Esophagus muscularis mucosa (tissue), 4 donors: ENCODE measurements at places on chromosomes 2 and 18. TPM values are rescaled to one million over a fixed set of nuclear protein-coding genes. Genes with fewer than 3 reads are reported as not detected.

DNA sequence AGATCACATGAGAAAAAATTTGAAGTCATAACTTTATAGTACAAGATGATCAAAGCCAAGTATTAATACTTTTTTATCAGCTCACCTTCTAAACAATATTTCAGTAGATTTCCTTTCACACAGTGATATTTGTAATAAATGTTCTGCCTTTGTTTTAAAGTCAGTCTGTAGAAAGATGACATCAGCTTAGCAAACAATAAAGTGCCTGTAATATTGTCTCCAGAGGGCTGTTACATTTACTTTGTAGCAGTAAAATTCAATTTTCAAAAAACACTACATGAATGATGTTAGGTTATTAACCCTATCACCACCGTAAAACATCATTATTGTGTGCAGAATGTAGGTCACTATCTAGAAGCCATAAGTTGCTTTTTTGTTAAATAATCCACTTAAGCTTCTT lies 49.6 kb downstream of the ZEB2 start:
- H3K4me3 ChIP-seq, result no peak overlapping the region
- H3K36me3 ChIP-seq, result no peaks in the 10 kb centered on the region
- no peak overlapping the region for H3K27ac ChIP-seq
- no peaks in the 10 kb centered on the region for H3K27me3 ChIP-seq
- peaks cover 11% of the 10 kb centered on the region for H3K4me1 ChIP-seq

DNA sequence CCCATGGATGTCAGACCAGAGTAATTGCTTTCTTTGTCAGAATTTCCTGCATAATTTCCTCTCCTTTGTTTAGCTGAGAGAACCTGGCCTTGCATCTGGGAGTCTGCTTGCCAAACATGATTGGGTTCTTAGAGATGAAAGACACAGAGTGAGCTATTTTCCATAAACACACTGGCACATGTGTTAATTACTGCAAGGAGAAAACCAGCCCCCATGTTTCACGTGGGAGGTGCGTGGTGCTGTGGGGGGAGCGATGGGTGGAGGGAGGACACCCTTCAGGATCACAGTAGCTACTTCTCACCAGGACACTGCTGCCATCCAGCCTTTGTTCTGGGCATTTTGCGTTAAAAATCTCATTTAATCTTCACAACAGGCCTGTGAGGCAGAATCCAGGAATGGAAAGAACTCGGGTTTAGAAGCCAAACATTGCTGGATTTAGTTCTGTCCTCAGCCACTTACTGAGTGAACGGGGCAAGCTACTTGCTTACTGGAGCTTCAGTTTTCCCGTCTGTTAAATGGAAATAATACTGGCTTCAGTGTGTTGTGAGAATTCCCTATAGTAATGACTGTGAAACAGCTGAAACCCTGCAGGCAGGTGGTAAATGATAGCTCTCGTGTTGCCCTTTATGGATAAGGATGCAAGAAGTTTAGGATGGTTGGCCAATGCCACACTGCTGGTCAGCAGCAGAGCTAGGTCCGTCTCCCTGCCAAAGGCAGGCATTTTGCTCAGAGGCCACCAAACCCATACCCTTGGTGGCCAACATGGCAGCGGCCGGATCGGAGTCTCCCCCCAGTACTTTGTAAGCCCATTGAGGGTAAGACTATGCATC lies 100.1 kb upstream of the ASAP2 start:
- peaks cover 29% of the 10 kb centered on the region for H3K4me1 ChIP-seq
- no peak overlapping the region for H3K4me3 ChIP-seq
- H3K36me3 ChIP-seq, result no peaks in the 10 kb centered on the region
- H3K27ac ChIP-seq, result no peak overlapping the region
- no peaks in the 10 kb centered on the region for H3K27me3 ChIP-seq

DNA sequence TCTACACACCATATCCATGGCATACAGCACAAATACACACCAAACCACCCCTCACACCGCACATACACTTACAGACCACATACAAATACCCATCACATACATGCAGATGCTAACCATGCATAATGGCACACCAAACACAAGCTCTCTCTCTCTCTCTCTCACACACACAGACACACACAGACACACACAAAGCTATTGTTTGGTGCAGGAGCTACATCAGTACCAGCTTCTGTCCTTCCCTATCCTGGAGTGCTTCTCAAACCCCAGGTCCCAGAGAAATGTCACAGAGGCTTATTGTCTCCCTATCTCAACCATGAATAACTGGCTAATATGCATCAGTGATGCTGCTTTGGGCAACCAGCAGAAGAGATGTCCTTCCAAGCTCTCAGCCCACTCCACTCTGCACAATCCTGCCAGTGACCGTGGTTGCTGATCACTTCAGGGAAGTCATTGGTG lies 36.5 kb upstream of the ST3GAL5 start:
- H3K36me3 ChIP-seq, result no peaks in the 10 kb centered on the region
- no peak for DNase-seq
- H3K4me1 ChIP-seq, result peaks cover 39% of the 10 kb centered on the region
- H3K27me3 ChIP-seq, result no peaks in the 10 kb centered on the region
- peak overlapping the region; percentile 62 for H3K27ac ChIP-seq
- H3K4me3 ChIP-seq, result no peak overlapping the region

- no peaks in the 10 kb centered on the region for H3K27me3 ChIP-seq
- peaks cover 8% of the 10 kb centered on the region for H3K4me1 ChIP-seq
- no peaks in the 10 kb centered on the region for H3K36me3 ChIP-seq
- H3K27ac ChIP-seq, result no peak overlapping the region
- no peak for DNase-seq
These were observed 53.2 kb upstream of the ARL4C start for GRCh38 chr2:234550056-234550455.

DNA sequence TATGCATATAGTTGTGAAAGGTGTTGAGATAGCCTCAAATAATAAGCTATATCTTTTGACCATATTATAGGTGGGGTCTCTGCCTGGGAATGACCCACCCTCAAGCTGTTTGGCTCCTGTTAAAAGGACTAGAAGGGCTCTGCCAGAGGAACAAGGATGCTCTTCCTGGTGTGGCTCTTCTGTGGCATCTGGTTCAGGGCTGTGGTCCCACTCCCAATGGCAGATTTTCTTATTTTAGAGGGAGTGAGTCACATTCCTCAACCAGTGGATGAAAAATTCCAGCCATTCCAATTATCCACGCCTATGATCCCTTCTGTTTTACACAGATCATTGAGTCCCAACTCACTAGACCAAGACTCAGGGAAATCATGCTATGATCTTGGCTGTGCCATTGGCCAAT lies 119.9 kb downstream of the PARD3B start:
- no peak overlapping the region for H3K4me3 ChIP-seq
- H3K27ac ChIP-seq, result peak overlapping the region; percentile 9
- no peaks in the 10 kb centered on the region for H3K36me3 ChIP-seq
- peaks cover 28% of the 10 kb centered on the region for H3K4me1 ChIP-seq
- DNase-seq, result no peak

GRCh38 chr18:3840766-3841165 lies 390.8 kb downstream of the TGIF1 start:
- no peaks in the 10 kb centered on the region for H3K36me3 ChIP-seq
- DNase-seq, result no peak
- no peak overlapping the region for H3K4me3 ChIP-seq
- no peak overlapping the region for H3K27ac ChIP-seq
- H3K27me3 ChIP-seq, result no peaks in the 10 kb centered on the region

- H3K4me1 ChIP-seq, result no peaks in the 10 kb centered on the region
- no peak overlapping the region for H3K4me3 ChIP-seq
- no peak overlapping the region for H3K27ac ChIP-seq
- no peaks in the 10 kb centered on the region for H3K27me3 ChIP-seq
These were observed 375.8 kb downstream of the RBM43 start for GRCh38 chr2:150885774-150886386.

DNA sequence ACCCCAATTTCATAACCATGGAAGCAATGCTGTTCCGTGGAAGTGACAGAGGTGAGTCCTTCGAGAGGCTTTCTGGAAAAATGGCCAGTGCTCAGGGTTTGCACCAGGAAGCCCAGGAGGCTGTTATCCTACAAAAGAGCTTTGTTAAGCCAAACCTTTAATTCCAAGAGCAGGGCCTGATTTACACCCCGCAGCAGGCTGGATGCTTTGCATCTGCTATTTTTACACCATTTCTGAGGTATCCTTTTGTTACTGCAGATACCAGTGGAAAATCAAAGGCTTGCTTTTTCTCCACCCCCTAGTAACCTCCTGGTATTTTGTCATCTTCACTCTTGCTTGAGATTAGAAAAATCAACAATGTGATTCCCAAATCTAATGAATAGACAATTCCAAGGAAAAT lies 380.6 kb downstream of the SOX11 start:
- no peaks in the 10 kb centered on the region for H3K27me3 ChIP-seq
- no peak for DNase-seq
- no peaks in the 10 kb centered on the region for H3K36me3 ChIP-seq
- no peaks in the 10 kb centered on the region for H3K4me1 ChIP-seq

GRCh38 chr2:207215308-207215707 lies 49.6 kb upstream of the KLF7 start:
- no peak overlapping the region for H3K27ac ChIP-seq
- H3K4me1 ChIP-seq, result no peaks in the 10 kb centered on the region
- no peaks in the 10 kb centered on the region for H3K36me3 ChIP-seq

- no peaks in the 10 kb centered on the region for H3K36me3 ChIP-seq
- DNase-seq, result no peak
- H3K4me1 ChIP-seq, result no peaks in the 10 kb centered on the region
- H3K27ac ChIP-seq, result no peak overlapping the region
- no peaks in the 10 kb centered on the region for H3K27me3 ChIP-seq
These were observed 80.9 kb upstream of the POU3F3 start for GRCh38 chr2:104772996-104773395.

GRCh38 chr2:106536490-106536889 lies 49.3 kb downstream of the CD8B2 start:
- H3K27ac ChIP-seq, result no peak overlapping the region
- H3K27me3 ChIP-seq, result no peaks in the 10 kb centered on the region
- no peaks in the 10 kb centered on the region for H3K36me3 ChIP-seq

GRCh38 chr2:198374375-198375082 lies 570.1 kb downstream of the PLCL1 start:
- H3K27ac ChIP-seq, result no peak overlapping the region
- H3K4me1 ChIP-seq, result no peaks in the 10 kb centered on the region
- no peaks in the 10 kb centered on the region for H3K36me3 ChIP-seq
- H3K4me3 ChIP-seq, result no peak overlapping the region
- no peak for DNase-seq

- H3K27ac ChIP-seq, result no peak overlapping the region
- no peaks in the 10 kb centered on the region for H3K4me1 ChIP-seq
- no peak for DNase-seq
These were observed 223.7 kb upstream of the TRIB2 start for GRCh38 chr2:12493031-12493513.

GRCh38 chr2:96839293-96839874 lies 4.4 kb downstream of the ANKRD23 start:
- H3K4me3 ChIP-seq, result peak overlapping the region; percentile 15
- H3K36me3 ChIP-seq, result peaks cover 42% of the 10 kb centered on the region
- no peaks in the 10 kb centered on the region for H3K27me3 ChIP-seq
- H3K4me1 ChIP-seq, result peaks cover 18% of the 10 kb centered on the region
- DNase-seq, result no peak

- H3K27ac ChIP-seq, result no peak overlapping the region
- H3K4me1 ChIP-seq, result no peaks in the 10 kb centered on the region
- no peak for DNase-seq
- no peaks in the 10 kb centered on the region for H3K36me3 ChIP-seq
- no peak overlapping the region for H3K4me3 ChIP-seq
- no peaks in the 10 kb centered on the region for H3K27me3 ChIP-seq
These were observed 30.2 kb upstream of the VWC2L start for GRCh38 chr2:214380681-214381080.

DNA sequence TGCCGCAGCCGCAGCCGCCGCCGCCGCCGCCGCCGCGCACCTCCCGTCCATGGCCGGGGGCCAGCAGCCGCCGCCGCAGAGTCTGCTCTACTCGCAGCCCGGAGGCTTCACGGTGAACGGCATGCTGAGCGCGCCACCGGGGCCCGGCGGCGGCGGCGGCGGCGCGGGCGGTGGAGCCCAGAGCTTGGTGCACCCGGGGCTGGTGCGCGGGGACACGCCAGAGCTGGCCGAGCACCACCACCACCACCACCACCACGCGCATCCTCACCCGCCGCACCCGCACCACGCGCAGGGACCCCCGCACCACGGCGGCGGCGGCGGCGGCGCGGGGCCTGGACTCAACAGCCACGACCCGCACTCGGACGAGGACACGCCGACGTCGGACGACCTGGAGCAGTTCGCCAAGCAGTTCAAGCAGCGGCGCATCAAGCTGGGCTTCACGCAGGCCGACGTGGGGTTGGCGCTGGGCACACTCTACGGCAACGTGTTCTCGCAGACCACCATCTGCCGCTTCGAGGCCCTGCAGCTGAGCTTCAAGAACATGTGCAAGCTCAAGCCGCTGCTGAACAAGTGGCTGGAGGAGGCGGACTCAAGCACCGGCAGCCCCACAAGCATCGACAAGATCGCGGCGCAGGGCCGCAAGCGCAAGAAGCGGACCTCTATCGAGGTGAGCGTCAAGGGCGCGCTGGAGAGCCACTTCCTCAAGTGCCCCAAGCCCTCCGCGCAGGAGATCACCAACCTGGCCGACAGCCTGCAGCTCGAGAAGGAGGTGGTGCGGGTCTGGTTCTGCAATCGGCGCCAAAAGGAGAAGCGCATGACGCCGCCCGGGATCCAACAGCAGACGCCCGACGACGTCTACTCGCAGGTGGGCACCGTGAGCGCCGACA lies 2.4 kb downstream of the POU3F3 start:
- DNase-seq, result peak; percentile 88
- peak overlapping the region; percentile 20 for H3K4me3 ChIP-seq
- H3K27ac ChIP-seq, result no peak overlapping the region
- H3K4me1 ChIP-seq, result peaks cover 59% of the 10 kb centered on the region

DNA sequence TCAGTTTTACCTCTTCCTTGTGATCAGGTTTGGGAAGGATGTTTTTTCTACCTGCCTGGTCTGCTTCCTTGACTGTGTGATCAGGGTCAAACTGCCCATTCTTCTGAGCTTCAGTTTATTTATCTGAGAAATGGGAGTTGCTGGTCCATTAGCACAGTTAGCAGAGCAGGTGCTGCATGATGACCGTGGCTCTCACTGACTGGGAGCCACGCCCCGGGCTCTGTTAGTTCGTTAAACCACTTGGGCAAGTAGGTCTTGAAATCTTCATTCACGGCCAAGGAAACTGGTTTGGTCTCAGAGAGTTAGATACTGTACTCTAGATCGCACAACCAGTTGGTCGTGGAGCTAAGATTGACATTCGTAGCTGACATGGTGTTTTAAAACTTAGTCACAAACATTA lies 41.7 kb downstream of the INPP5D start:
- no peaks in the 10 kb centered on the region for H3K36me3 ChIP-seq
- no peak overlapping the region for H3K27ac ChIP-seq
- H3K4me3 ChIP-seq, result no peak overlapping the region
- no peaks in the 10 kb centered on the region for H3K4me1 ChIP-seq
- no peaks in the 10 kb centered on the region for H3K27me3 ChIP-seq

DNA sequence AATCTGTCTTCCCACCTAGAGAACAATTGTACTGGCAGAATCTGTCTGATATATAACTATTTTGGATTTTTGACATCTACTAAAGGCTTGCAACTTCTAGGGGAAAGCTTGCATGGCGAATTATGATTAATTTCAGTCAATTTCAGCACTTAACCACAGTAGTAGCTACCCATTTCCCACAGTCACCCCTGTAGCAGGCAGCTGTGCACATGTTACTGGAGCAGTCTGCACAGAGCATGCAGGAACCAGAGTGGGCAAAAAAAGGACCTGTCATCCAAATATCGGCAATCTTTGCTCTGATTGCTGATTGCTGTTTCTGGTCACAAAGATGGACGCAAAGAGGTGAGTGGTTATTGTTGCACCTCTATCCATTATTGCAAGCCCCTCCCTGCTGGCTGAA lies 473.3 kb downstream of the SPAG16 start:
- H3K36me3 ChIP-seq, result no peaks in the 10 kb centered on the region
- H3K27ac ChIP-seq, result no peak overlapping the region
- no peaks in the 10 kb centered on the region for H3K4me1 ChIP-seq
- H3K27me3 ChIP-seq, result no peaks in the 10 kb centered on the region
- DNase-seq, result no peak

The GBX2 gene
- total RNA-seq, result not detected

The CAPN14 gene
- not detected for total RNA-seq

The TMEM247 gene
- total RNA-seq, result not detected

The LANCL1 gene
- total RNA-seq, result 27.7 TPM

The MARS2 gene
- 5.6 TPM for total RNA-seq

The PTRHD1 gene
- total RNA-seq, result 8.1 TPM

The TMEM178A gene
- 4.9 TPM for total RNA-seq
